Bone marrow (tissue), 2 donors: ENCODE measurements at places on chromosomes 11 and 22.

GRCh38 chr11:111722501-111722900, 43.7 kb downstream of the PPP2R1B start:
- no peak for DNase-seq

GRCh38 chr11:112238041-112238440, 11.8 kb downstream of the PTS start:
- no peak for DNase-seq

DNA sequence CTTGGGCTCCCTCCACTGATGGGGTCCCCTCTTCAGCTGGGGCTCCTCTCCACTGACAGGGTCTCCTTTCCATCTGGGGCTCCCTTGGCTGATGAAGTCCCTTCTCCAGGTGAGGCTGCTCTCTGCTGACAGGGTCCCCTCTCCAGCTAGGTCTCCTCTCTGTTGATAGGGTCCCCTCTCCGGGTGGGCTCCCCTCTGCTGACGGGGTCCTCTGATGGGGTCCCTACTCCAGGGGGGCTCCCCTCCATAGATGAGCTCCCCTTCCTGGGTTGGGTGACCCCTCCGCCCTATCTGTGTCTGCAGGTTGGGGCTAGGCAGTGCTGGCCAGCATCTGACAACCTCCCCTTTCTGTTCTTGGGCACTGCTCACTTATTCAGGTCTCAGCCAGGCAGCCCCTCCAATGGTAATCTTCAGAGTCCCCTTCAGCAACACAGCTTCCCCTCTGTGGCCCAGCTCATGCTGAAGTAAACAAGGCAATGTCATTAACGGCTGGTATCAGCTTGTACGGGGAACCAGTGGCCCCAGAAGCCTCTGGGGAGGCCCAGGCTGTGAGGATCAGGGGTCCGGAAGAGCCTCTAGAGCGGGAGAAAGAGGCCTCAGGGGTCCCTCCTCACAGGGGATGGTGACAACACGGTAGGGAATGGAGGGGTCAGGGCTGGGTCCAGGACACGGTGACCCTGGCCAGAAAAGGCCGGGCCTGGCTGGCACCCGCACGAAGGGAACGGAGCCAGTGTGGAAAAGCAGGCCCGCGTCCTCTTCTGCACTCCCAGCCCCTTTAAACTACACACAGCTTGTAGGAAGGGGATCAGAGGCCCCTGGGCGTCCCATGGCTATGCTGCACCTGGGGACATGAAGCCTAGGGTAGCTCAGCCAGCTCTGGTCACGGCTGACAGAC, 9.6 kb upstream of the CD81 start:
- no peak for DNase-seq

DNA sequence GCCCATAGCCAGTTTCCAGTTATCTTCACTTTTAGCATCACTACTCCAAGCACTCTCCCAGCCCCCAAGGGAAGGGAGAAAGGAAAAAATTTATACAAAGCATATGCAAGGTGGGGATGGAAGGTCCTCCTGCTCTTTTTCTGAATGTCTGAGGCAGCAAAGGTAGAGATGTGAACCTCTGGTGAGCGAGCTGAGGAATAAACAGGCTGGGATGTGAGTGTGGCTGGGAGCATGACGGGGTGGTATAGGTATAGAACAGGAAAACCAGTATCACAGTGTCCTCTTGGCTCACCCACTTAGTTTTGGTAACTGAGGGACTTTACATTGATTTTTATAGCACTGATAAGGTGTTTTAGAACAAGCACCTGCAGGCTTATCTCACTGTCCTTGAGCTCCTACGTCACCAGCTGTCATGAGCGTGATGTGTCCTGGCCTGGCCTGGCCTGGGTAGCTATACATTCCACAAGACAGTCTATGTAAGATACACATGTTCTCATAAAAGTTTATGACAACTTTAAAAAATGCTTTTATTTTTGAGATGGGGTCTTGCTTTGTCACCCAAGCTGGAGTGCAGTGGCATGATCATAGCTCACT, 10.3 kb upstream of the POLD3 start:
- no peak for DNase-seq

GRCh38 chr11:111957663-111958444, 20.7 kb downstream of the DIXDC1 start:
- no peak for DNase-seq

DNA sequence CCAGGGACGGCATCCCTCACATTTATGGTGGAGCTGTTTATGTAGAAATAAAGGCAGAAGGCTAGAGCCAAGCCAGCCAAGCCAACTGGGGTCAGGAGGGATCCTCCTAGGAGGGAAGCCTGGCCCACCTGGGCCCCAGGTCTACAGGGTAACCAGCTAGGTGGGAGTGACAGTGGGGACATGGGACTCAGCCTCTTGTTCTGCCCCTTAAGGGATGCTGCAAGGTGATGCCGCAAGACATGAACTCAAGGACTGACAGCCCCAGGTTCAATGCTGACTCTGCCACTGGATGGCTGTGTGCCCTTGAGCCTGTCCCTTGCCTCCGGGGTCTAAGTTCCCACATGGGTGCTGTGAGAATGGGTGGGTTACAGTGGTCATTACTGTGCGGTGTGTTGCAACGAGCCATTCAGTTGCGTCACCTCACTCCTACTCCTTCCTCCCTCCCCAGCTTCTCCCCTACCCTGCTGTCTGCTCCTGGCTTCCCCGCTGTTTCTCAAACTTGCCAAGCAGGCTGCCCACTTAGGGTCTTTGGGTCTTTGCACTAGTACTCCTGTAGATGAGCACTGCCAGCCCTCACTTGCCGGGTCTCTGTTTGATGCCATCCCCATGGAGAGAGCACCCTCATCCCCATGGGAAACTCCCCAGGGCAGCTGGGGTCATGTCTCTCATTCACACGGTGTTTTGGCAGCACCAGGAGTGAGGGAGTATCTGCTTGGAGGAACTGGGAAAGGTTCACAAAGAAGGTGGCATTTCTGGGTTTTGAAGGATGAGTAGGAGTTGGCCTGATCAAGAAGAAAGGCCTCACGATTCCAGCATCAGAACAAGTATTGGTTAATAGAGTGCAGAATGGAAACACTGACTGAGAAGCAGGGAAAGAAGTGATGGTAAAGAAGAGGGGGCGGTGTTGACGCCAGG, 43.0 kb upstream of the RTL6 start:
- no peak for DNase-seq

DNA sequence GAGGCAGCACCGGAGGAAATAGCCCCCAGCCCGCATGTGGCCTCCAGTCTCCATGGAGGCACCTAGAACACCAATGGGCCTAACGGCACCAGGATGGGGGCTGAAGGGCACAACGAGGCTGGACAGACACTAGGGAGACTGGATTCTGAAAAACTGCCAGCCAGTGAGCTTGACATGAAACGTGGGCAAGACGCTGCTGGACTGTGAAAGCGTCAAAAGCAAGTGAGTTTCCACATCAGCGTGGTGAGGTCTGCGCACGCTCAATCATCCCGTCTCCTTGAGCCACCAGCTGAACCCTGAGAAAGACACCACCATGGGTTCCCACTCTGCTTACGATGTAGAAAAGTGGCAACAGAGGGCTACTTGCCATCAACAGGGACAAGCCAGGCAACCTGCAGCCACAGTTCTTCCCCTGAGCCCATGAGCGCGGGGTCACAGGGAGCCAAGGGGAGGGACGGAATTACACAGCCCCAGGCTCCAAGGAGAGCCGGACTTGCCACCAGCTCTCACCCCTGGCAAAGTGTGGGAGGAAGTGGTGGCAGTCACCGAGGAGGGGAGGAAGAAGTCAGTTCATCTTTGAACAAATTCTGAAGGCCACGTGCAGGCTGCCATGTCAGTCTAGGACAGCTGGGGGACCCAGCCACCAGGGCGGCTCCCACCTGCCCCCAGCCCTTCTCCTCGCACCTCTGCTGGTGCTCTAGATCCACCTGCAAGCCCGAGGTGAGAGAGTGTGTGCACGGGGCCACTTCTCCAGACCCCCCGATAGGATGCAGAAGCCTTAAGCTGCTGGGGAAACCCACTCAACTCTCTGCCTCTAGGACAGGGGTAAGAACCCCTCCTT, 131.1 kb downstream of the MPPED1 start:
- no peak for DNase-seq

DNA sequence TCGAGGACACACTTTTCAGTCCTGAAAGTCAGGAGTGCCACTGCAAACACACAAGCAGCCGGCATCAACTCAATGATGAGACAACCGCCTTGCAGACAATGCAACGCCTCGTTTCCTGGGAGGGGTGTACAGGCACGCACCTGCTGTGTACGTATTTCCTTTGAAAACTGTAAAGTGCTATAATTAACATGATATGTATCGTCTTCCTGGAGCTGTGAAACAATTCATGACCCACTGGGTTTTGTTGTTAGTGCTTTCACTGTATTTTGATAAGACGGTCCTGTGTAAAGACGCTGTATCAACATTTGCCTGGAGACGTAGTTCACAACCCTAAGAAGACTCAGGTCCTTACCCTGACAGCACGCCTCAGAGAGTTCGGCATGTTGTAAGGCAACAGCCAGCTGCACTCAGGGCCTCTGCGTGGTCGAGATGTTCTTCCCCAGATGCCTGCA, 105.7 kb upstream of the ANO1 start:
- DNase-seq = no peak

GRCh38 chr22:47160141-47160541, 397.7 kb downstream of the TBC1D22A start:
- DNase-seq = no peak

DNA sequence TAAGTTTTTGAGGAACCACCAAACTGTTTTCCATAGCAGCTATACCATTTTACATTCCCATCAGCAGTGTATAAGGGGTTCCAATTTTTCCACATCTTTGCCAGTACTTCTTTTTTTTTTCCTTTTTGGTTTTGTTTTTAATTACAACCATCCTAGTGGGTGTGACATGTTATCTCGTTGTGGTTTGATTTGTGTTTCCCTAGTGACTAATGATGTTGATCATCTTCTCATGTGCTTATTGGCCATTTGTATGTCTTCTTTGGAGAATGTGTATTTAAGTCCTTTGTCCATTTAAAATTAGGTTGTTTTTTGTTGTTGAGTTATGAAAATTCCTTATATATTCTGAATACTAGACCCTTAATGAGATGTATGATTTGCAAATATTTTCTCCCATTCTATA, 59.3 kb downstream of the STIM1 start:
- DNase-seq = peak; percentile 29

DNA sequence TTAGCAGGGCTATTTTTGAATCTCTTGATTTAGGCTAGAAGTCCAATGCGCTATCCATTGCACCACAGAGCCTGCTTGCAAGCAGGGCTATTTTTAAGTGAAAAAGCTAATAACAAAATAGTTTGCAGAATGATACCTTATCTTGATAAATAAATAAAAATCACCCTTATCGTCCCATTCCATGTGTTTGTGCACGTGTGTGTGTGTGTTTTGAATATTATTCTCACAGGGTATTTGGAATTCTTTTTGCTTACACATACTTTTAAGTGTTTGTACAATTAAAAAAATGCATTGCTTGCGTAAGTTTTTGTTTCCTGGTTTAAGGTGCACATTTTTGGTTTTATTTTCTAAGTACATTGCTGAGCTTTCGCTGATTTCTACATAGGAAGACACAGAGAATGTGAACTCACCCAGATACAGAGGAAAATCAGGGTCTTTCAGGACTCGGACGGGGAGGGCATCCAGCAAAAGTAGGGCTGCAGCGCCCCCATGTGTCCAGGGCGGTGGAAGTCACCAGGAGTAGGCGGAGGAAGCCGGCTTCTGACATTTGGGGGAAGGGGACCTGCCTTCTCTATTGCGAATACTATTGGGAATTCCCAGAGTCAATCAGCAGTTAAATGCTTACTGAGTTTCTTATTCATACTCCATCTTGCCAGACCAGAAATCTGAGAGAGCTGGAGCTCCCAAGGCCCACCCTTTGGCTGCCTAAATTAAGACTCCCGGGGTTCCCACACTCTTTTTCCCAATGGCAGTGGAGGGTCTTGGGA, 27.3 kb downstream of the SLC1A2 start:
- peak; percentile 69 for DNase-seq

- DNase-seq = no peak
Measured at GRCh38 chr22:31039393-31039792, 41.7 kb upstream of the SMTN start.

- no peak for DNase-seq
Measured at GRCh38 chr22:38694049-38694448, 6.7 kb downstream of the JOSD1 start.

- no peak for DNase-seq
Measured at GRCh38 chr11:108970221-108970991, 305.5 kb downstream of the DDX10 start.

GRCh38 chr11:102630598-102631448, 5.7 kb upstream of the MMP20 start:
- no peak for DNase-seq

DNA sequence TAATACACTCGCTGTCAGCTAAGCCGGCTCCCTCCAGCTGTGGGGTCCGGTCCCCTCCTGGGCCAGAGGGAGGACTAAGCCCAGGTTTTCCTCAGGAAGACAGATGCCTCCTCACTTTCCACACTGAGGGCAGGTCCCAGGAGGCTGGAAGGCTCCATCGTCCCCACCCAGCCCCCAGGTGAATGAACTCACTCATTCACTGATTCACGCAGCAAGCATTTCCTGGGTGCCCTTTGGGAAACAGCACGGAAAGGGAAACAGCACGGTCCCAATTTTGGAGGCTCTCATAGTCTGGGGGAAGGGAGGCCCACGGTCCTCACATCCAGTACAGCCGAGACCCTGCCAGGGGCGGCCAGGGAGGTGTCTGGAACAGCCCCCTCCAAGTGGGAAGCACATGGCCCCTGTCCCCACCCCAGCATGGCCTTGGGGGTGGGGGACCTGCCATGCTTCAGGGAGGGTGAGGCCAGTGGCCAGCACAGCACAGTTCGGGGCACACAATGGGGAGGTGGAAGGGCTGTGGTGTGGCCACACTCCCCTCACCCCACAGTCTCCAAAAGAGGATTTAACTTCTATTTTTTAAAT, 9.3 kb upstream of the TH start:
- DNase-seq = no peak

- no peak for DNase-seq
Measured at GRCh38 chr11:87295237-87295636, 257.5 kb downstream of the TMEM135 start.

DNA sequence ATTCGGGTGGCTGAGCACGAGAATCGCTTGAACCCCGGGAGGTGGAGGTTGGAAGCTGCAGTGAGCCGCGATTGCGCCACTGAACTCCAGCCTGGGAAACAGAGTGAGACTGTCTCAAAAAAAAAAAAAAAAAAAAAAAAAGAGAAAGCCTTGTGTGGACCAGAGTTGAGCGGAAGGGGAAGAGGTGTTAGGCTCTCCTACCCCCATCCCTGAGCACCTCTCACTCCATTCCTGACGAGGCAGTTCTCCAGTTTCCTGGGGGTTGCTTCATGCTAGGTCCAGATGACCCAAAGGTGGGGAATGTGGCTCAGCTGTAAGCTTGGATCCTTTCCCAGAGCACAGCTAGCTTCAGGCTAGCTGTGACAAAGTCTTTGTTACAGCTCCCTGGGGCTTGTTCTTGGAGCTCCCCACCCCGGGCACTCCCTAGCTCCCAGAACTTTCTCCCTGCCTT, 8.8 kb upstream of the DNAL4 start:
- DNase-seq = no peak

GRCh38 chr11:80241766-80242165, 800.9 kb upstream of the TENM4 start:
- no peak for DNase-seq

DNA sequence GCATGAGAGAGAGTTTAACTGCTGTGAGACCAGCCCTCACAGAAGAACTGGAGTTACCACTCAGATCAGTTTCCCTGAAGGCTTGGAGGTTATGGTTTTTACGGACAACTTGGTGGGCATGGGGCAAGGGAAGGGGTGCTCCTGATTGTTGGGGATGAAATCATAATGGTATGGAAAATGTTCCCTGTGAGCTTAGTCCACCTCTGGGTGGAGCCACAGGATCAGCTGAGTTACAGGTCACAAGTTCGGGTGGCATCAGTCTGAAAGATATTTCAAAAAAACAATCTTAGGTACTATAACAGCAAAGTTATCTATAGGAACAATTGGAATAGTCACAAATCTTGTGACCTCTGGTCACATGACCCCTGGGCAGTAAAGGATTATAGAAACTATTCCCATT, 162.9 kb downstream of the DLG2 start:
- no peak for DNase-seq
